Activated naive CD4-positive, alpha-beta T cell treated with anti-CD3 and anti-CD28 coated beads, Interleukin-2, amount 50 U/mL, for 16 hours (primary cell): ENCODE measurements at places on chromosomes 13 and 19.

DNA sequence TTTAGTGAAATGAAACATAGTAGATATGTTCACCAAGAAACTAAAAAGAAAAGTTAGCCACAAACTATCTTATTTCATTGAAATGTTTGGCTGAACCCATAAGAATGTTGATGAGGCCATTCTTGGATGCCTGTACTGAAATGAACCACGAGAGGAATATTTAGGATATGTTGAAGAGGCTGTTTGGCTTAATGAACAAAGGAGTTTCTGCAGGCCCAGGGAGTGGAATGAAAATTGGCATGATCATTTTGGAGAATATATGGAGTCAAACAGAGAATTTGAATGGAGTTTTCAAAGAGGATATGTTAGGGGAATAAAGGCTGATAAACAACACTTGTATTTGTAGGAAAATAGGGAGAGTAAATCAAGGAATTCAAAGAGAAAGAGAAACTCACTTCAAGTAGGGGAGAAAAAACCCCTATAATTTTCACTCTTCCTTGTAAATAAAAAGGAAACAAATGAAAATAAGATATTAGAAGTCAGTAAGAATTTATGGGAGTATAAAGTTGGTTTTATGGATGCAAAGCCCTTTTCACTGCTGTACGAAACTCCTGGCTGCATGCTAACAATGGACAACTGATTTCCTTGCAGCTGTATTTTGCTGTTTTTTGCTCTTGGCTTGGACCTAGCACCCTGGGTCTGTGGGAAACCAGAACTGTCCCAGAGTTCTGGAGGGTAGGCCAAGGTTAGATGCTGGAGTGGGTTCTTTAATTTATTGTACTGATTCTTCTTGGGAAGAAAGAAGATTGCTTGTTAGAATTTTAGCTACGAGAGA is 36.5 kb downstream of the KL start:
- DNase-seq = no peak

DNA sequence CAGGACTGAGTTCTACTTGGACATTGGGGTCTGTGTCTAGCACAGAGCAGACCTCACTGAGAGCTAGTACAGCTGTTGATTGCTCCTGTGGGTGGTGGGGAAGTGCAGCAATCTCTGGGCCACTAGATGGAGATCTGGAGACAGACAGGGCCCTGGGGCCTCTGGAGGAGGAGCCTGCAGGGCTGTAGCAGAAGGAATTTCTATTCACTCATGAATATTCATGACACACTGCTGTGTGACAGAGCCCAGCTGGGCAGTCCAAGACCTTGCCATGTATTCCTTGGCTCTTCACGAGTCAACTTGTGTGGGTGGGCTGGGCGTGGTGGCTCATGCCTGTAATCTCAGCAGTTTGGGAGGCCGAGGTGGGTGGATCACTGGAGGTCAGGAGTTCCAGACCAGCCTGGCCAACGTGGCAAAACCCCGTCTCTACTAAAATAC is 37.5 kb downstream of the SUGP2 start:
- peak; percentile 22 for DNase-seq

DNA sequence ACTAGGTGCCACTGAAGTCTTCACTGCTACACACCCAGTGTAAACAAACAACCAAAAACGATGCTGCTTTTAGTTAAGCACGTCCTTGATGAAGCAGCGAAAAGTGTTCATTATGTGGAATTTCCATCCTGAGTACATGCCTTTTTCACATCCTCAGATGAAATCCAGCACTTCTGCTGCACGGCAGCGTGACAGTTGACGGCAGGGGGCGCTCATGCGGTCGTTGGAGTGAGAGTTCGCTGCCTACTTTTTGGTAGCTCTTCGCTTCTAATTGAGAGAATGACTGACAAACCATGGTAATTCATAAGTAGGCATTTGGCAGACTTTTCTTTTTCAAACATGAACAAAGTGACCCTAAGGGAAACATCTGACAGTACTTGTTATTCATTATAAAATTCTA is 1124.9 kb downstream of the EFNB2 start:
- peak; percentile 18 for DNase-seq

GRCh38 chr13:32047793-32048192 is 16.2 kb downstream of the FRY start:
- DNase-seq = no peak

DNA sequence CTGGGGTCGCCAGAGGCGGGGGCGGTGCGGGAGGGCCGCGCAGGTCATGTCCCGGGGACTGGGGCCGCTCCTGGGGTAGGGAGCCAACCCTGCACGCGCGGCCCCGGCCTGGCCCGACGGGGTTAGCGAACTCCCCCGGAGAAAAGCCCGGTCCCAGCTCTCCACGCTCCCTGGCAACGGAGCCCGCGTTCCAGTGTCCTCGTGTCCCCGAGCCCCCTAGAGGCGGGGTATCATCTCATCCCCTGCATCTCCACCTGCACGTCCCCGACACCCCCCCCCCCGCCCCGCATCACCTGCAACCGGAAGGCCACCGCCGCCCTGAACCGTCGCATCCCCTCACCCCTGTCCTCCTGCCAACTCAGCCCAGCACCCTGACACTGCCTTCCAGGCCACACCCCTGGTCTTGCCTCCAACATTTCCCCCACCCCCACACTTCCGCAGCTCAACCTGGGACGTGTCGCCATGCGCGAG is 2.7 kb downstream of the WDR88 start:
- peak; percentile 67 for DNase-seq

DNA sequence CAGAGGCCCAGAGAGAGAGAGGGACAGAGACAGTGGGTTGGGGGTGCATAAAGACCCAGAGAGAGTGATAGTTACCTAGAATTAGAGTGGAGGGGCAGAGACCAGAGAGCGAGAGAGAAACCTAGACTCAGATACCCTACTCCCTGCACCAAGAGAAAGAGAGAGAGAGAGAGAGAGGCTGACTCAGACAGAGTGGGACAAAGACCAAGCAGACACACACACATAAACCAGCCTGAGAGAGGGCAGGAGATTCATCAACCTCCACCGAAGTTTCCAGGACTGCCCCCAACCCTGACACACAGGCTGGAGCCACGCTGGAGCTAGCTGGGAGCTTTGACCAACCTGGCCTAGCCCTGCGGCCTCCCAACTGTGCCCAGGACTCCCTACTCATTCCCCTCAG is 12.9 kb downstream of the SYT3 start:
- no peak for DNase-seq

DNA sequence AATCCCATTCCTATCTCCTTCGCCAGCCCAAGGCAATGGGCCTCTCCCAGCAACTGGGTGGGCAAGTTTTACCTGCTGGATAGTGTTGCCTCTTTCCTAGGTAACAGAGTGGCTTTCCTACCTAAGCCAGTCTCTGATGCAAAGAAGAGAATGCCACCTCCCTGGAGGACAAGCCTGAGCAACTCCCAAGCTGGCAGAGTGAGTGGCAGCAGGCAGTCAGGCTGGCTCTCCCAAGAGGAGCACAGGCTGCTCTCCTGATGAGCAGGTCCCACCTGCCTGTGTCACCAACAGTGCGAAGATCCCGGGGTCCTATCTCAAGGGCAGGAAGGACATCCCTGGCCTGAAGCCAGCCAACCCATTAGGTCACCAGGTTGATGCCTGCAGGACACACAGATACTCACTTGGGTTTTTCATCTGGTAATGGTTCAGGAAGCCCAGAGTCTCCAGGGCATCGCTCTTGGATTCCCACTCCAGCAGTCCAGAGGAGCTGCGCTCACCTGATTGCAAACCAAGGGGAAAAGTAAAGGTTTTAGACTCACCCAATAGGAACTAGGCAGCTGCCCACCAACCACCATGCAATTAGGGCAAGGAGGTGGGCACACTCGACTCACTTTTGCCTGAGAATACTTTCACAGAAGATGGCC is 5.5 kb upstream of the ECH1 start:
- DNase-seq = no peak

- no peak for DNase-seq
These were observed 9.7 kb downstream of the ADAT3 start for GRCh38 chr19:1914826-1915341.

DNA sequence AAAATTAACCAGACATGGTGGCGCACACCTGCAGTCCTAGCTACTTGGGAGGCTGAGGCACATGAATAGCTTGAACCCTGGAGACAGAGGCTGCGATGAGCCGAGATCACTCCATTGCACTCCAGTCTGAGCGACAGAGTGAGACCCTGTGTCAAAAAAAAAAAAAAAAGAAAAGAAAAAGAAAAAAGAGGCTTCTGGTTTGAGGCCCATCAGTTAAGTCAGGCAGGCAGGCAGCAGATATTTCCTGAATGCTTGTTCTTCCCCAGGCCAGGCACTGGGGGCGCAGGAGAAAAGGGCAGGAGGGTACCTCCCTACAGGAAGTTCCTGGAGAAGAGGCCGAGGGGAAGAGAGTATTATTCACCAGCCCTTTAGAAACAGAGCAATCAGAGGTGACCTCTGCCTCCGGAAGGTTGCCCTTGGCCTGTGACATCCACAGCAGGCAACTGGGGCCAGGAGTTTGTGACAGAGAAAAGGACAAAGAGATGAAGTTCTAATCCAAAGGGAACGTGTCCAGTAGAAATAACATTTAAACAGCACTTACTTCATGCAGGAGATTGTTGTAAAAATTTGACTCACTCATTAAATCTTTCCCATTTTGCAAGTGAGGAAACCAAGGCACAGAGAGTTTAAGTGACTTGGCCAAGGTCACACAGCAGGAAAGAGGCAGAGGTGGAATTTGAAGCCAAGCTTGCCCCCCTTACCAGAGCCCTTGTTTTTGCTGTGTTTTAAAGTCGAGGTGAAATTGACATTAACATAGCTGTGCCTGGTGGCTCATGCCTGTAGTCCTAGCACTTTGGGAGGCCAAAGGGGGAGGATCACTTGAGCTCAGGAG is 4.3 kb upstream of the RLN3 start:
- DNase-seq = no peak

GRCh38 chr13:28406733-28407266 is 88.1 kb downstream of the FLT1 start:
- no peak for DNase-seq

DNA sequence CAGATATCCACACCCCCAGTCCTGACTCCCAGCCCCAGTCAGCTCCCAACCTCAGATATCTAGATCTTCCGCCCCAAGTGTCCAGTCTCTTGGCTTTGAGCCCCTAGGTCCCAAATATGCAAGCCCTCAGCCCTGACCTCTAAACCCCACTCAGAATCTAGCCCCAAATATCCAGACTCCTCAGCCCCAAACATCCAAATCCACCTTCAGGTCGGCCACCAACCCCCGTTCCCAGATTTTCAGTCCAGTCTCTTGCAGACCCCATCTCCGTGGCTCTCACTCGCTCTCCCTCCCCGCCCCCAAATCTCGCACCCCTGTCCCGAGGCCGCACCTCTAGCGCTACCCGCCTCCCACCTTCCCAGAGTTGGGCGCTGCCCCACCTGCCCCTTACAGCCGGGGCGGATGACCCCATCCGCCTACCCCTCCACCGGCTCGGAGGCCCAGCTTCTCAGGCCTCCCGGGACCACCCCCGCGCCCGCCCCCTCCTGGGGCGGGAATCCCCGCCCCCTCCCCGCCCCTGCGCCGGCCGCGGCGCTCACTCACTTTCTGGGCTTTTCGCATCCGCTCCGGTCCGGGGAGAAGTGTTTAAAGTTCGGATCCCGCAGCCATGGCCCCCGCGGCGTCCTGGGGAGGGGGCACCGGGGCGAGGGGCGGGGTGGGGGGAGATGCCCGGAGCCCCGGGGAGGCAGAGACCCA is 604 bp downstream of the ERFL start:
- no peak for DNase-seq

DNA sequence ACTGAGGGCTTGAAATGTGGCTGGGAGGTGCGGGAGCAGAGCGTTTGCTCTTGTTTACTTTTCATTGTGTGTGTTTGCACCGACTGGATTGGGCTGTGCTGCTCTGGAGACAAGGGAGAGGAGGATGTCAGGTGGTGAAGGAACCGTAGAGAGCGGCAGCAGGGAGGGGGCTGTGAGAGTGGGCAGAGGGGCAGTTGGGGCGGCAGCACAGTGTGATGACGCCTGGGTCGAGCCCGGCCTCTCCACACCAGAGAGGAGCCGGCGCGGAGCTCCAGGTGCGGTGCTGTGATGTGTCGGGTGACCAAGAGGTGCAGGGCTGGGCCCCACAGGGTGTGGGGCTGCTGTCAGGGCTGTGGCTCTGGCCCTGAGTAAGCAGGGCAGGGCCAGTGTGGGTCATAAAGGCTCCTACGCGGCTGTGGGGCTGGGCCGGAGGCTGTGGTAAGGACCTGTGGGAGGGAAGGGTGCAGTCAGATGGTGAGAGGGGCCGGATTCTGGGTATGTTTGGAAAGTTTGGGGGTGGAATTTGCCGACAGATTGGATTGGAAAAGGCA is 10.5 kb downstream of the NAXD start:
- no peak for DNase-seq
